KBM-7 (cell line): ENCODE measurements at places on chromosomes 4 and X.

DNA sequence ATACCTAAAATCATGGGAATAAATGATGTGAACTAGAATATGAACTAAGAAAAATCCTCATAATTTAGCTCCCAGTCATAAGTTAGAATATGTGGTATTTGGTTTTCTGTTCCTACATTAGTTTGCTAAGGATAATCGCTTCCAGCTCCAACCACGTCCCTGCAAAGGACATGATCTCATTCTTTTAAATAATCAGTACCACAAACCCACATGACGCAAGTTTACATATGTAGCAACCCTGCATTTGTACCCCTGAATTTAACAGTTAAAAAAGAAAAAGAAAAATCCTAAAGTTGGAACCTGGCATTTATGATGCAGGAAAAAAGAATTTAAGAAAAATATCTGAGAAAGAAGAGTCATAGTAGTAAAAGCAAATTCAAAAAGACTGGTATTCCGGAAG is 13.3 kb downstream of the UBA6 start:
- no peak for DNase-seq

- DNase-seq = no peak
These were observed 990 bp upstream of the HADH start for GRCh38 chr4:107988763-107989035.

DNA sequence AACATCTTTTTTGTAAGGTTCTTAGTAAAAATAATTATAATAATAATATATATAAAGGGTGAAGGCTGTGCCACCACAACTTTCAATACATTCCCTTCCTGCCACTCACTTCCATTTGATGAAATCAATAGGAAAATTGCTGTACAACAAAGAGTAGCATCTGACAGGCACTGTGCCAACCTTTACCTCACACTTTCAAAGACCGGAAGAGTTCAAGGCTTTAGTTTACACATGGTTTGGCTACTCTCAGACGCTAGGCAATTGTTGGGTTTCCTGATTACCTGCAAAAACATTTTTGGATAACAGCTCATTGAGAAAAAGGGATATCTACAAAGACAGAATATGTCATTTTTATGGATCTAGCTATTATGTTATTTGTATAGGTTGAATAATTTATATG is 5.5 kb upstream of the ING2 start:
- DNase-seq = no peak

DNA sequence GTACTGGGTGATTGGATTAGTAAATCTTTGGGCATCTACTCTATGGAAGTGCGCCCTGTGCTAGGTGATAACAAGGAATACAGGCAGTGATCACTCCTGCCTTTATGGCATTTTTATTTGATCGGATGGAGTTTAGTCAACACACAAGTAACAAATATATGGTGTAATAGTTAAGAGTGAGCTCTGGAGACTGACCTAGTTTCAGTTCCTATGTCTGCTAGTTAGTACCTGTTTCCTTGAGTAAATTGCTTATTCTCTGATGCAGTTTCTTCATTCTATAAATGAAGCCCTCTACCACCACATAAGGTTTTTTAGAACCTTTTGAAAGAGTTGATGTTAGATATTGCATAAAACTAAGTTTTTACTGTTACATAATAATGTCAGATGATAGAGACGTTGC is 134.6 kb downstream of the KDM6A start:
- no peak for DNase-seq

DNA sequence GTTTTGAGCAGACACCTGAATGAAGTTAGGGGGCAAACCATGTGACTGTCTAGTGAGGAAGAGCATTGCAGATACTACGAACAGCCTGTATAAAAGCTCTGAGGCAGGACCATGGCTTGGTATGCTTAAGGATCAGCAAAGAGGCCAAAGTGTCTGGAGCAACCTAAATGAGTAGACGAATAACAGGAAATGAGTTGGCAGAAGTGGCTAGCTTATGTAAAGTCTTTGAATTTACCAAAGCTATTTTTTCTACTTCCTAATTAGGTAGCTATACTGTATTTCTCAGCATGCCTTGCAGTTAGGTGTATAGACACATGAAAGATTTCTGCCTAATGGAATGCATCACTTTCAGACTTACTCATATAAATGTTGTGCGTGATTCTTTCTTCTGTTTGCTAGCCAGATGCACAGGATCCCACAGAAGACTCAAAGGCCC is 9.3 kb upstream of the GPRIN3 start:
- DNase-seq = peak; percentile 60

GRCh38 chr4:163548481-163549243 is 54.2 kb downstream of the TMA16 start:
- DNase-seq = peak; percentile 69

GRCh38 chr4:76457885-76458284 is 22.9 kb downstream of the SHROOM3 start:
- DNase-seq = no peak
